NCI-H1436 (cell line): ENCODE measurements at places on chromosomes 5 and 9.

GRCh38 chr5:129382921-129383672 is 77.0 kb upstream of the ADAMTS19 start:
- no peak for DNase-seq

- no peak for DNase-seq
Measured at GRCh38 chr5:10513501-10514442, 50.1 kb upstream of the ANKRD33B start.

GRCh38 chr5:14337593-14337992 is 194.5 kb downstream of the TRIO start:
- no peak for DNase-seq

DNA sequence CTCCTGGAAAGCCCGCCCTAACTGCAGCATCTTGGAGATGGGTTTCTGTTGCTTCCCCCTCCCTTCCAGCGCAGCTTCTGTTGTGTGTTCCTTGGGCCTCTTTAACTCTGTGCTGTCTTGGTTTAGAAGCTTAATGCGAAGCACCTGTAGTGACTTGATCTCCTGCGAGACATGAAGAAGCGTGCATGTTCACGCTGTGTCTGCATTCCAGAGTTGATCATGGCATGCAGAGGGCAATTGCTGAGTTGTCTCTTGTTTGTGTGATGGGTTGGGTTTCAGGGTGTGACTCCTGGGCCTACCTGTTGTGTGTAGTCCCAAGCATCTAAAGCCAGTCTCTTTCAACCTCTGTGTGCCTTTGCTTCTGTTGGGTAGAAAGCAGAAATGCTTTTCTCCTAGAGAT is 155.6 kb downstream of the SMARCA2 start:
- DNase-seq = no peak

GRCh38 chr5:95959051-95959887 is 2.4 kb downstream of the ELL2 start:
- DNase-seq = no peak

- DNase-seq = no peak
Measured at GRCh38 chr5:177328545-177329231, 17.0 kb upstream of the MXD3 start.

DNA sequence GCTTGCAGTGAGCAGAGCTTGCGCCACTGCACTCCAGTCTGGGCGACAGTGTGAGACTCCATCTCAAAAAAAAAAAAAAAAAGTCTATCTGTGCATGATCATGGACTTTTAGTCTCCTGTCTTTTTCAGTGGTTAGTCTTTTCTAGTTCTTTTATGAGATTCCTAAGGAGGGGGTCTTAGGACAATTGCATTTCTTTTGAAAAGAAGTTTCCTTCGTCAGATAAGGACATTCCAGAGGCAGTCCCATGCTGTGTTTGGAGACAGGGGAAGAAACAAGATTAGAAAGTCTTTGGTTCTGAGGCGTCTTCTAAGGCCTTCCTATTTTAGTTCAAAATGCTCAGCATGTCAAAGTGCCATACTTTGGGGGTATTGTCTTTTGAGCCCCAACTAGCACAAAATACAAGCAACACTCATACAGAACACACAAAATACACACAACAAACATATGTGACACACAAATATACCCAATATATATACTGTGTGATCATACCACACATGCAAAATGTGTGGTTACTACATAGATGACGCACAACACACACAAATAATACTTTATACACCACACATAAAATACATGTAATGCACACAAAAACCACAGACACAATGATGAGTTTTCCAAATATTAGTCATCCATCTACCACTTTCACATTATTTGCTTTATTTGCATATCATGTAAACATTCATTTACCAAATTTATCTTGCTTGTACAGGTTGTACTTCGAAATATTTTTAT is 394.5 kb downstream of the SPATA31D1 start:
- DNase-seq = no peak

DNA sequence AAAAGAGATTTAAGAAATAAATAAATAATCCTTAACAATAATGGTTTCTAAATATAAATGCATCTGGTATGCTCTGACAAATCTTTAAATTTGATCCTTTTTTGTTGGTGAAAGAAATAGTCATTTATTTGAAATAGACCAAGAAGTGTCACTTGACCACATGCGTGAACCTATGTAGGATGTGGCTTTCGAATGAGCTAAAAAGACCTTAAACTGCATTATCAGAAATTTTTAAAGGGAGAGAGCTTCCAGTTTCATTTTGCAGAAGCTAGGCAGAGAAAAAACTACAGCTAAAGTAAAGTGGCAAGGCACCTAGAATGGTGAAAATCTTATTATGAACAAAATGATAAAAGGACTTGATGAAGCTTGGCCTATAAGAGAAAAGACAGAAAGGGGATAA is 309.2 kb upstream of the EFNA5 start:
- DNase-seq = no peak

DNA sequence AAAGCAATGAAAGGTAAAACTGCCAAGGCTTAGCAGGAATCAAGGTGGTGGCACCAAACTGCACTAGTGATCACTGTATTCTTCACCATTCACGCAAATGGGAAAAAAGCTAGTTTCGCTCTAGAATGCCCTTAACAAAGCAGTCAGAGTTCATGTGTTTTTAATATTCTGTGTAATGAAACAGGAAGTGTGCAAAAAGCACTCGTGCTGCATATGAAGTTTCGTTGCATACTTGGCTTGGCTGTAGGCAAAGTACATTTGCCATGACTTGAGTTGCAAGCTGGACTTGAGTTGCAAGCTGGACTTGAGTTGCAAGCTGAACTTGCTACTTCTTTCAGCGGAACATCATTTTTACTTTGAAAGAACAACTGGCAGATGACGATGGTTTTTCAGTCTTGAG is 55.4 kb downstream of the FOXI1 start:
- no peak for DNase-seq

- no peak for DNase-seq
Measured at GRCh38 chr5:107652839-107653607, 17.7 kb downstream of the EFNA5 start.

GRCh38 chr5:73763300-73764032 is 137.5 kb downstream of the ARHGEF28 start:
- peak; percentile 32 for DNase-seq

DNA sequence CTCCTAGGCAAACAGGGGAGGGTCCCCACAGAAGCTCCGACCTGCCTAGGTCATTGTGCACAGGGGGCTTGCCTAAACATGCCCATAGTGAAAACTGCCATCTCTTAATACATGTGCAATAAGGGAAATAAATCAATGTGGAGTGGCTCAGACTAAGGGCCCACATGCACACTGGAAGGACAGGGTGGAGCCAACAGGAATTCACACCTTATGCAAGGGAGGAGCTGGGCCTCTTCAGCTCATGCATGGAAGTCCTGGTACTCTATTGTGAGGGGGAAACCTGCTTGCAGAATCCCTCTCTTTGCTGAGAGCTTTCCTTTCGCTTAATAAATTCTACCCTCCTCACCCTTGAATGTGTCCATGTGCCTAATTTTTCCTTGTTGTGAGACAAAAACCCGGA is 815.8 kb downstream of the EFNA5 start:
- DNase-seq = no peak

DNA sequence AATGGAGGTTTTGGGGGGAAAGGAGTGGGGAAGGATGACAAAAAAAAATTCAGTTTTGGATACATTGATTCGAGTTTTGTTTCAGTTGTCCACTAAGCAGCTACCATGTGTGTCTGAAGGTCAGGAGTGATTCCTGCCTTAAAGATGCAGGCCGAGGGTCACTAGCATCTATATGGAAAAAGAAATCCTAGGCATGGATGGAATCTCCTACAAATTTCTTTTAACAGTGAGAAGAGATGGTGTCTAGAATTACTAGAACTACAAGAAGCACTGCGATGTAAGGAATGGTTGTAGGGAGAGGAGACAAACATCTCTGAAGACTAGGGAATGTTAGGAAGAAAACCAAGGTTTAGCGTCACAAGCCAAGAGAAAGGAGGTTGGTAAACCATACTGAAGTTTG is 19.6 kb upstream of the TRIO start:
- DNase-seq = no peak

DNA sequence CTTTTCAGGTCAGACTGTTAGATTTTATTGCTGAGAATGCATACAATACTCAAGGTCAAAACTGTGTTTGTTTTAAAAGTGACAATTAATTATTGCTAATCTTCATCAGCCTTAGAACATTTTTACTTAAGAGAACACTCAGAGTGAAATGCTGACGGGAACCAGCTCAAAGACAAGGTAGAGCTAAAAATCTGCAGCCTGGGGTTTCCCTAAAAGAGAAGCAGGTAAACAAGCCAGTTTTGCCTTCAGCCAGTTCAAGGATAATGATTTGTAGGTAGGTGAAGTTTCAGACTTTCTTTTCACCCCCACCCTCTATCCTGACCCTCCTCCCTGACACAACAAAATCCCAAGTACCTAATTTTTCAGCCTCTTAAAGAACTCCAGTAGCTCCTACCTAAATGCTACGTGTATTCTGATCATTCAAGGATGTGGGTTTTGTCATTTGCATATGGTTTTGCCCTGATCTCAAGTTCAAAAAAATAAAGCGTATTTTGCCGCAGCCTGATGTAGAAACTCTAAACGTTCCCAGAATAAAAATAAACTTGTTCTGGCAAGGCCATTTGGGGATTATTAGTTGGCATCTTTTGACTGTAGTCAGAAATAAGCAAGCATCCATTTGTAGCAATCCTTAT is 407.2 kb downstream of the EFNA5 start:
- no peak for DNase-seq

DNA sequence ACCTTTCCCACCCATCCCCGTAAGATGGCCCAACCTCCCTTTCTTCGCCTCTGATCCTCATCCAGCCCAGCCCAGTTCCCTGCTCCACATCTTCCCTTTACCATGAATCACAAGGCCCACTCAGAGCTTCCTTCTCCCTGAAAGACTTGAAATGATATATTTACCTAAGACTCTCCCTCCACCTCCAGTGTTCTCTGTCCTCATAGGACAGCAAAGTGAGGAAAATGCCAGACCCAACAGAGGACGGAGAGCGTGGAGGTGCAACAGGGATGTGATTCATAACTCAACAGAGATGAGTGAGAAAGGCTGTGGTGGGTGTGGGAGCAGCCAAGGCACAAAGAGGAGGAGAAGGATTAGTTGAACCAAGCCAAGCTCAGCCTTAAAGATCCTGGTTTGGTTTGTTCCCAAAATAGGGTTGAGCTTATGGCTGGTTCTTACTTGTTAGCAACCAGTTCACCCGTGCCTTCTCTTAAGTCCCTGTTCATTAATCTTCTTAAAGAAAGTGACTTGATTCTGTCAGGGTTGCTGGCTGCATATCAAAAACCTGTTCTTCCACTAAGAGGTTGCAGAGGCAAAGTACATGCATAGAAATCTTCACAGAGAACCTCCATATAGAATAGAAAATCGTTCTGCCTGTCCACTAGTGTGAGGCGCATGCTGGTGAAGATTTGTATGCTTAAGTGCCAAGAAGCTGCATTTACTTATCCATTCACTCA is 183.2 kb downstream of the ACTL7B start:
- no peak for DNase-seq

- DNase-seq = no peak
Measured at GRCh38 chr9:133120501-133121197, 391 bp downstream of the RALGDS start.

- no peak for DNase-seq
Measured at GRCh38 chr5:175471196-175471595, 7.2 kb upstream of the SFXN1 start.

DNA sequence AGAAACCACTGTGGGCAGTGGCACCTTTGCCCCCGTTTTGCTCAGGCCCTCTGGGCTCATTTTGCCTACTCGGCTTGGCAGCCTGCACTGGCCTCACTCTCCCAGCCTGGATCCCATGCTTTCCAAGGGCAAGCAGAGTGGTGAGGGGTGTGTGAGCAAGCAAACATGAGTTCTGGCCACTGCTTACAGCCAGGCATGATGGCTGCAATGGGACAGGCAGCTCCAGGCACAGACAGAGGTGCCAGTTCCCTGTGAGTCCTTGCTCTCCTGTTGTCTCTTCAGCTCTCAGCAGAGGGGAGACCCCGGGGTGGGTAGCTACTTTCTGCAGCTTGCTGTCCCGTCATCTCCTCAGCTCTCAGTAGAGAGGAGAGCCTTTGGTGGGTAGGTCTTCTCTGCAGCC is 35.2 kb upstream of the TYRP1 start:
- no peak for DNase-seq

DNA sequence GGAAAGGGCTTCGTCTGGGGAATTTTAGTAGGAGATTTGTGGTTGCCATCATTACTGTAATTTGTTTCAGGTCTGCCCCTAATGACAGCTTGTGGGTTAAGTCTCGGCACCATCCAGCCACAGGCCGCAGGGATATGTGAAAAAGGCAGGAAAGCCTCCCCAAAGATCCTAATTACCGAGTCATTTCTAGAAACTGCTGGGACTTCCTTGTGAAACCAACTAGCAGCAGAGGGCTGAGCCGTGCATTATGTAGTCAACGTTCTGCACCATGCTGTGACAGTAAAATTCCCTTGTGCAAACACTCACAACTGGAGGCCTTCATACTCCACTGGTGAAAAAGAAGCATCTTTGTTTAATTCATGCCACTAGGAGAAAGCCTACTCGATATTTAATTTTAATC is 230.3 kb downstream of the MPDZ start:
- DNase-seq = no peak

DNA sequence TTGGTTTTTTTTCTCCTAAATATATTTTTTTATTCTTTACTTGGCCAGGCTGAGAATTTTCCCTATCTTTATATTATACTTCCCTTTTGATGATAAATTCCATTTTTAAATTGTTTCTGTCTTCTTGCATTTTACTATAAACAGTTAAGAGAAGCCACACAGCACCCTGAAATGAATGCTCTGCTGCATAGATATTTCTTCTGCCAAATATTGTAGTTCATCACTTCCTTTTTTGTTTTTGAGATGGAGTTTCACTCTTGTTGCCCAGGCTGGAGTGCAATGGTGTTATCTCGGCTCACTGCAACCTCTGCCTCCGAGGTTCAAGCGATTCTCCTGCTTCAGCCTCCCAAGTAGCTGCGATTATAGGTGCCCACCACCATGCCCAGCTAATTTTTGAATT is 8.5 kb upstream of the INIP start:
- no peak for DNase-seq

GRCh38 chr9:113967380-113967779 is 91.3 kb downstream of the ZNF618 start:
- no peak for DNase-seq

DNA sequence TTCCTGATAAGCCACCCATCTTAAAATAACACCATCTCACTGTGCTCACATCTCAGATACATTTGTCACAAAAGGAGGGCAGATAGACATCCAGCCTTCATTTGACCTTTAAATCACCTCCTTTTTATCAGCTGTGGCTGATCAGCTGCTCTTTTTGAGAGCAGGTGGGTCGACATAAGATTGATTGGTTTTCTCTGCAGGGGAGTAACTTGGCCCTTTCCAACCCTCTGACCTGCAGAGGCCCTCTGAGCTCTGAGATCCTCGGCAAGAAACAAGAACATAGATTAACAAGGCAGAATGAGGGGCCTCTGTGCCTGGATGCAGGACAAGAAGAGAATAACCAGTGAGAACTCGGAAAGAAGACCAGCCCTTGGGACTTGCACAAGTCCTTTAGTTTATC is 33.5 kb upstream of the GLRA1 start:
- no peak for DNase-seq

DNA sequence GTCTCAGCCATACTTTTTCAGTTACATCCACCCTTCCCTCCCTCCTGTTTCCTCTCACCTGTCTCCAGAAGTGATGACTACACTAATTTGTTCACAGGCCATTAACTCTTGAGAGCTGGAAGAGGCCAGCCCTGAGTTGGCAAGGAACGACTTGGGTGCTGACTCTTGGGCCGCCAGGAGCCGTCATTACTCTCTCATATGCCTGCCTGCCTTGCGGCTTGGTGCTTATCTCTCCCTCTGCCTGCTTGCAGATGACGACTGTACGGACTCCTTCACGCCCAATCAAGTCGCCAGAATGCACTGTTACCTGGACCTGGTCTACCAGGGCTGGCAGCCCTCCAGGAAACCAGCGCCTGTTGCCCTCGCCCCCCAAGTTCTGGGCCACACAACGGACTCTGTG is 66.1 kb downstream of the PAPPA start:
- peak; percentile 4 for DNase-seq
